ENCODE measurements at places on chromosomes 12 and 14.

DNA sequence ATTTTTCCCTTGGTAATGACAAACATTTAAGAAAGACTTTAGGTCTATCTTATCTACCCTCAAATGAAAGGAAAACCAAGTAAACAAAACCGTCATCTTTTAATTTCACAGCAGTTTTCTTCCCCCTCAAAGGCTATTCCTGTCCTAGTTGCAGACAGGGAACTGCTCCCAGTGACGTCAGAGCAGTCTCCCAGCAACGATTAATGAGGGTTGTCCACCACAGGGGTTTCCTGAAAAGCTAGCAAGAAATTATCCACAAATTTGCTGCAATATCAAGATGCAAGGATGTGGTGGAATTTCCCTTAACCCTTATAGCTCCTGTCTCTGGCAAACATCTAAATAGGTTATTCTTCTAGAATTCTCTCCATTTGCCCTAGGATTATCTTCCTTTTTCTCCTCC lies 89.1 kb upstream of the STAC3 start:
- DNase-seq = peak; percentile 8

GRCh38 chr14:99633918-99634317 lies 11.0 kb upstream of the HHIPL1 start:
- DNase-seq = no peak

GRCh38 chr14:20606902-20607242 lies 15.7 kb upstream of the RNASE12 start:
- no peak for DNase-seq

DNA sequence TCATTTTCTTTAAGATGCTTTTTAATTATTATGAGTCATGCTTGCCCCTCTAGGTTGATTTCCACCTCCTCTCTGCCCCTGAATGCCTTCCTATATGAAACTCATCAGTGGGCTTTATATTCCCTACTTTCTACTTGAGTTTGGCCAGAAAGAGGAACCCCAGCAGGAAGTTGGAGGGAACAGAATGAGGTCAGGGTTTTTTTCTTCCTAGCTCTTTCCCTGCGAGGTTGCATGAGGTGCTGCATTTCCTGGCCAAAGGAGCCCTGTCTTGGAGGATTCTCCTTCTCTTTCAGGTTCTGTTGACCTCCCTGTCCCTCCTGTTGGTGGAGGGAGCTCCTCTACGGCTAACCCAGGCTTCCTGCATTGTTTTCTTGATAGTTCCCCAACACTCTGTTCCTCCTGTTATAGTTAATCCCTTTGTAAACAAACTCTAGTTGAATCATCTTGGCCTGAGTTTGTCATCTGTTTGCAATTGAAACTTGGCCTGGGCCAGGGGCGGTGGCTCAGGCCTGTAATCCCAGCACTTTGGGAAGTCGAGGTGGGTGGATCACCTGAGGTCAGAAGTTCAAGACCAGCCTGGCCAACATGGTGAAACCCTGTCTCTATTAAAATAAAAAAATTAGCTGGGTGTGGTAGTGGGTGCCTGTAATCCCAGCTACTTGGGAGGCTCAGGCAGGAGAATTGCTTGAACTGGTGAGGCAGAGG lies 15.3 kb upstream of the SPIC start:
- DNase-seq = no peak

DNA sequence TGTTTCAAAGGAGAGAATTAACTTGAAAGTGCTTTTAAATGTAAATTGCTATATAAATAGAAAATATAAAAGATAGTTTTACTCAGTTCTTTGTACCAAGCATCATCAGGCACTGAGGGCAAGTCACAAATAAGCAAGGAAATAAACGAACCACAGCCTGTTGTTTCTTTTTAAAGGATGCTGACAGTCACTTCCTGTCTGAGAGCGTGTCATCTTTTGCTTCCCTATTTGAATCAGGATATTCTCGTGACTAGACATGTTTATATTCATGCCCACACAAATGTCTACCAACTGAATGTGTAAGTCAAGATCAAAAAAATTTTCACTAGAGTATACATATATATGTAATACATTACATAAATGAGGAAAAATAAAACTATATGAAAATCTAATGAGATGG lies 31.4 kb upstream of the SLC2A13 start:
- DNase-seq = peak; percentile 49

GRCh38 chr12:31021809-31022494 lies 51.7 kb upstream of the DDX11 start:
- DNase-seq = no peak

GRCh38 chr14:53399057-53399456 lies 245.9 kb upstream of the DDHD1 start:
- no peak for DNase-seq

- DNase-seq = peak; percentile 37
Measured at GRCh38 chr14:105375635-105376057, 22.7 kb upstream of the TEX22 start.

DNA sequence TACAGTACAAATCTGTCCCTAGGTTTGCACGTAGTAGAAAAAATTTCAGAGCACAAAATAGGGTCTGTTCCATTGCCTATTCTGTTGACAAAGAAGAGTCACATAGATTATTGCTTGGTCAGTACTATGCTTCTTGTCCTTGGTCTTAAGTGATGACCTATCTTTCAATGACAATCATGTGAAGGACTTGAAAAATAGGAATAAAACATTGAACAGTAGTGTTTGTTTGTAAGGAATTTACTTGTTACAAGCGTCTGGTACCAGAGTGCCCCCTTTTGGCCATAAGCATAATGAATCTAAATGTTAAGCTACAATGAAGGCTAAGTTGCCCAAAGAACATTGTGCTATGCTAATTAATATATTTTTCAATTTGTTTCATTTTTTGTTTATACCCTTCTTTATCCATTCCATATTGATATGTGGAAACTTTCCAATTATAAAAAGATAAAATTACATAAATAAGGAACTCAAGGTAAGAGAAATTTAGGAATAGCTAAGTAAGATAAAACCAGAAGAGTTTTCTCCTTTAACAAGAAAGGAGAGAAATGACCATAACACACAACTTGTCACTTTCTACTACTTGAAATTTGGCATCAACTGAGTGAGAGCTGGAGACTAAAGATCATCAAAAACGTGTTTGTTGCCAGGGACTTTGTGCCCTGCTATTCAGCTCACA lies 204.7 kb downstream of the EPS8 start:
- peak; percentile 63 for DNase-seq

- no peak for DNase-seq
Measured at GRCh38 chr14:47422191-47422590, 253.2 kb downstream of the MDGA2 start.

DNA sequence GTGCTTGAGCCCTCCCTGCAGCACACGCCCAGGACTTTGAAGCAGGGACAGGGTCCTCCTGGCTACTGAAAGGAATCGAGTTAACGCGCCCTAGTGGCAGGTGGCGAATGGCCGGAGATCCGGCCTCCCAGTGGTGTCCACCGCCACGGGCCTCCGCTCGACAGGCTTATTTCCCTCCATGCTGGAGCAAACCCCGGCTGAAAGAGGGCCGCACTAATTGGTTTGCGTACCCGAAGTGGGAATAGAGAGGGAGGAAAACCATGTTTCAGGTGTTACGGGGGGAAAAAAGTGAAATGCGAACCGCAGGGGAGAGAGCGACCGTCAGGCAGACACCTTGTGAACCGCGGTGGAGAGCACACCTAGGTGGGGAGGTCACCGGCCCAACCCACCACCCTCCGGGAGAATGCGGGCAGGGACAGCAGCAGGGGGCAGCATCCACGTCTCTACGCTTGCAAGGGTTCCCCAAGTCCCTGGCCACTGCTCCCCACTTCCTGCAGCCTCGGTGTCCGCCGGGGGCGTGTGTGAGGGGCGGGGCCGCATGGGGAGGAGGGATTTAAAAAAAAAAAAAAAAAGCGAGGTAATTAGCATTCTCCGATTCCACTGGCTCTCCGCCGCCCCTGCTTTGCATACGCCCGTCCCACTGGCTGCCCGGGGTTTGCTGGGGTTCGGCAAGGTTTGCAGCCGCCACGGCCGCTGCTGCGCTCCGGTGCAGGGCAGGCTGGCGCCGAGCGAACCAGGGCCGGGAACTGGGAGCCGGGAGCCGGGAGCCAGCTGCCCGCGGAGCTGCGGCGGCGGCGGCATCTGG lies 224.6 kb upstream of the CRY1 start:
- peak; percentile 86 for DNase-seq

- no peak for DNase-seq
Measured at GRCh38 chr14:57291692-57292647, 23.2 kb downstream of the AP5M1 start.

GRCh38 chr12:95218150-95219133 lies 835 bp downstream of the VEZT start:
- DNase-seq = peak; percentile 20

DNA sequence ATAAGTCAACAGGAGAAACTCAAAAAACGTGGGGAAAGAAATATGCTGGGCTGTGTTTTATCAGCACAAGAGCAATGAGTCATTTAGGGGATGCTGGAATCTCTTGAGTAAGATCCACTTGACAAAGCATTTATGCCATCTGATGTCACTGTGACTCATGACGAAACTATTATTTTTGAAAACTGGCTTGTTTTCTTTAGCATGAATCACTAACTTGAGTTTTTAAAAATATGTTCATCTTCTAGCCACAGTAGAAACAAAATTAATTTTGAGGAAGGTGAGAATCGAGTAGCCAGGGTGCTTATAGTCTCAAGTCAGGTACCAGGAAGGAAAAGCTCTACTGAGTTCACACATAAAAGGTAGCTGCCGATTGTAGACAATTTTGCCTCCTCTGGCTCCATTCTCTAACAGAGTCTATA lies 456.2 kb upstream of the MGAT4C start:
- DNase-seq = no peak

DNA sequence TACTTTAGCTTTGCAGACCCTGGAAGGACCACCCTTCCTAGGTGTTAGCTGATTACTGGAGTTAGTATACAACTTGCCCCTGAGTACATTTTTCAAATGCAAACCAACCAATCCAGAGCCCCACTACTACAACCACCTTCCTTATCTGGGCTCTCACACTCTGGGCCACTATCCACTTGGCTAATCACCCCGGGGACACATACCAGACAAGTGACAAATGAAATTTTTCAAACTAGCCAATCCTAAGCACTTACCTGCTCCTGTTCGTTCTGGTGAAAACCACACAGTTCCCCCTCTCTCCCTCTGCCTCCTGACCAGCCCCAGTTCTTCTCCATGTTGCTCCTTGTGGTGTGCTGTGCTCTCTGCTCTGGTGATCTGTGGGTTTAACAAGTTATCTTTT lies 140.4 kb downstream of the CNTN1 start:
- no peak for DNase-seq

DNA sequence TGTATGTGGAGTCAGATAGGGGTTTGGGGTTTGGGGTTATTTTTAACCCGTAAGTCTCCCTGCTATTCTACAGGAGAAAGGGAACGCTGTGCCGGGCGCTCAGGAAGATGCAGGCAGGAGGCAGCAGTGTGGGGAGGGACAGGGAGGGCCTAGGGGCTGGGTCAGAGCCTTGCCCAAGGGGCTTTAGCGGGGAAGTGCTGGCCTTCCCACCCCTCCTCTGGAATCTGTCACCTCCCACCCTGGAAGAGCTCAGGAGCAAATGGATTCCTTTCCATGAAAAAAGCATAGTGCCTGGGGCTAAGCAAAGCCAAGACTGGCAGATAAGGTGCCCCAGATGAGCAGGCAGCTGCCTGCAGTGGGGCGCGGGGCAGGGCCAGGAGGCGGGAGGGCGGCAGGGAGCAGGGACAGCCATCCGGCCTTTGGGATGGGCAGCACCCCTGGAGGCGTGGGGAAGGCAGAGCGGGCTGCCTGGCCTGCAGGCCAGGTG lies 7.3 kb upstream of the INF2 start:
- DNase-seq = no peak

GRCh38 chr12:110694330-110694901 lies 5.5 kb upstream of the HVCN1 start:
- no peak for DNase-seq

- DNase-seq = no peak
Measured at GRCh38 chr12:121495746-121496145, 85.1 kb downstream of the KDM2B start.

DNA sequence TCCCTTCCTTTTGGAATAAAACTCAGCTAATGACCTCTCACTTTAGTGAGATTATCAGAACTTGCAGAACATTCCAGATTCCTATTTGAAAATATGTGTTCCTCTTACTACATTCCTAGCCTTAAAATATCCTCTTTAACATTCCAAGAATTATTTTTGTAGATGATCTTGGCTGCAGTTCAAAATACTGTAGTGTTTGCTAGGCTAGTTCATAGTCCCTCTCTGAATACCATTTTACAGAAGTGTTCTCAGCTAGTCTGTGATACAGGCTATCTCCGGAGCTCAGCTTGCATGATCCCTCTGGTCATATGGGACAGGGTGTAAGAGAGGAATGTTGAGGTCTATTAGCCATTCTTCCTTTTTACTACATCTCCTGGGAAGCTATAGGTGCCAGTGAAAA lies 17.6 kb upstream of the GPR33 start:
- DNase-seq = no peak

- peak; percentile 69 for DNase-seq
Measured at GRCh38 chr12:14995583-14996425, 23.0 kb downstream of the PDE6H start.

- DNase-seq = peak; percentile 42
Measured at GRCh38 chr14:92783813-92784431, 10.2 kb upstream of the GOLGA5 start.

GRCh38 chr12:50549885-50550284 lies 45.1 kb downstream of the DIP2B start:
- no peak for DNase-seq

DNA sequence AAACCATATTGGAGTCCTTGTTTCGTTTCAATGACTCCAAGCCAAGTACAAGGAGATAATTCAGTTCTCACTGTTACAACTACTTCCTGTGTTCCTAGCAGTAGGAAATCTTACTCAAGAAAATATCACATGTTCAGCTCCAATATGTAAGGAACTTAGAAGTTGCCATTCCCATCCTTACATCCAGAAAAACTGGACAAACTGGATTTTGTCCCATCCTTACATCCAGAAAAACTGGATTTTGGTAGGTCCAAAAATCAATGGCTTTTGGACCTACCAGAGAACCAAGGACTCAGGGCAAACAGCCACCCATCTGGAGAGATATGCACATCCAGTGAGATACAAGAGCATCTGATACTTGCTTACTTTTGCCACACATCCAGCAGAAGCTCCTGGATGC lies 23.8 kb downstream of the CMAS start:
- DNase-seq = no peak

- peak; percentile 16 for DNase-seq
Measured at GRCh38 chr12:4910502-4911315, 1.0 kb downstream of the KCNA1 start.

GRCh38 chr14:84375235-84375634 lies 1154.7 kb upstream of the FLRT2 start:
- DNase-seq = no peak

DNA sequence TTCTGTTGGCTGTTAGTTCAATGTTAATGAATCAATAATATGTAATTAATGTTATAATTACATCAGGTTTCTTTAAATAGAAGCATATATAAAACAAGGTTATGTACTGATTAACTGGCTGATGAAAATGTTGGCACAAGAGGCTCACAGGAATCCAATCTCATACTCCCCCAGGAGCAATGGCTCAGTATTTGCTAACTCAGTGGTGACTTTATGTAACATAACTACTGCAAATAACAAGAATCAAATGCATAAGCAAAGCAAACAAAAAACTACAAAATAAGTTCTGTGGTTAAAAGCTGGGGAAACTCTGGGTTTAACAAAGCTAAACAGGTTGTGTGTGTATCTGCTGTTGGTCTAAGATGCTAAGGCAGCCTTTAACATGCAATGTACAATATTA lies 27.7 kb upstream of the BBS10 start:
- DNase-seq = no peak

Measured in CD4-positive, alpha-beta T cell treated with Interferon alpha-2 for 1 hour (primary cell).